ENCODE measurements at places on chromosomes 16 and 17.

GRCh38 chr16:73076324-73076810 lies 28.4 kb upstream of the ZFHX3 start:
- no peak for DNase-seq

- no peak for DNase-seq
These were observed 3.6 kb downstream of the SNTB2 start for GRCh38 chr16:69190598-69190997.

DNA sequence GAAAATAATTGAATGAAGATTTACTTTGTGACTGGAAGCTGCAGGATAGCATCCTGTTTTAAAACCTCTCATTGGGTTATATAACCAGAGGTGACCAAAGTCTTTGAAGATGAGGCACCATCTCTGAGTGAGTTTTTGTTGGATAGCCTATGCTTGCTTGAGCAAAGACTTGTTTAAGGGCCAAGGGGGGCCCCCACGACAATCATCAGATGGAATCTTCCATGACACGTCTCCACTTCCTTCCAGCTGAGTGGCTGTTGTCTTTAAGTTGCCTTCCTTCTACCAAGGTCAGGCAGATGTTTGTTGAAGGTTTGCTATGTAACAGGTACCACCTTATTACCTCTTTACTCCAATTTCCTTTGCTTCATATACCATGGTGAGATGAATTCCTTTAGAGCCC lies 188.8 kb downstream of the PRKCA start:
- DNase-seq, result no peak

GRCh38 chr16:27924411-27925118 lies 138.9 kb downstream of the GSG1L start:
- no peak for DNase-seq

DNA sequence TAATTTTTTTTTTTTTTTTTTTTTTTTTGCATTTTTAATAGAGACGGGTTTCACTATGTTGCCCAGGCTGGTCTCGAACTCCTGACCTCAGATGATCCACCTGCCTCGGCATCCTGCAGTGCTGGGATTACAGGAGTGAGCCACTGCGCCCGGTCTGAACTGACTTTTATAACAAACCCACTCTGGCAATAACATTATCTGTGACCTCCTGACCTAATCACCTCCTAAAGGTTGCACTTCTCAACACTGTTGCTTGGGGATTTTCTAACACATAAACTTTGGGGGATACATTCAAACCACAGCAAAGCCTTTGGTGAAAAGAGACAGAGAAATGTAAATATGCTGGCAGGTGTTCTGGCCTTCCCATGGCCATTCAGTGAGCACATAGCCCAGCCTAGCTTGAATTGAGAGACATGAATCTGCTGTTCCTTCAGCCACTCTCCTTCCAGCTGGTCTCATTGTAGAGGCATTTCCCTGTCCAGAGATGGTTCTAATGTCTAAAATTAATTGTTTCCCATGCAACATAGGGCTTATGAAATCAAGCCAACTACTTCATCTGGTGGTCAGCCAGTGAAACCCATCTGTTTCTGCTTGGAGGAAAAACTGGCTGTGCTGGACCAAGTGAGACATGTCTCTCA lies 28.3 kb downstream of the LYRM1 start:
- DNase-seq, result no peak

GRCh38 chr16:83994703-83995102 lies 26.7 kb downstream of the NECAB2 start:
- DNase-seq, result no peak

DNA sequence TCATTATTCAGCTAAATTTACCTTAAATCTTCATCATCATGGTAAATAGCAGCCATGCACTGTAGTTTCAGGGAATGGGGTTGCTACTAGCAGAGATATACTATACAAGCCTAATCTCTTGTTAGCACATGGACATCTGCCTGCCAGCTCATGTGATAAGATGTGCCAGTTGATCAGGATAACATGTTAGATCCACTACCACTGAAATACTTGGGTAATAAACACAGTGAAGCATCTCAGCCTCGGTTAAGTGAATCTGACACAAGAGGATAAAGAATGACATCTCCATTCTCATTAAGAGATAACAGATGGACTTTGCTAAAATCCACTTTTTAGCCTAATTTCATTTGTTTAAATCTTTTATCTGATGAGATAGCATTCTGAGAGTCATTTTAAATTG lies 256.1 kb downstream of the CDH8 start:
- no peak for DNase-seq
